KBM-7 (cell line): ENCODE measurements at places on chromosomes 2 and 18.
A peak's percentile ranks its signal among the peaks of the same experiment; 100 is the strongest.

- no peak for DNase-seq
Observed at GRCh38 chr2:14420851-14421250, 211.7 kb upstream of the LRATD1 start.

- DNase-seq: no peak
Observed at GRCh38 chr2:181673173-181673572, 7.1 kb downstream of the NEUROD1 start.

GRCh38 chr18:48742706-48743475 is 204.1 kb downstream of the CTIF start:
- DNase-seq: no peak

GRCh38 chr18:985212-985661 is 80.6 kb downstream of the ADCYAP1 start:
- no peak for DNase-seq

GRCh38 chr2:8602809-8603208 is 79.0 kb upstream of the ID2 start:
- no peak for DNase-seq

GRCh38 chr2:88933980-88934379 is 242.5 kb downstream of the RPIA start:
- peak; percentile 57 for DNase-seq

GRCh38 chr2:231245249-231246094 is 47.0 kb downstream of the ARMC9 start:
- DNase-seq: peak; percentile 50

- no peak for DNase-seq
Observed at GRCh38 chr2:9543557-9543956, 12.1 kb downstream of the ADAM17 start.

DNA sequence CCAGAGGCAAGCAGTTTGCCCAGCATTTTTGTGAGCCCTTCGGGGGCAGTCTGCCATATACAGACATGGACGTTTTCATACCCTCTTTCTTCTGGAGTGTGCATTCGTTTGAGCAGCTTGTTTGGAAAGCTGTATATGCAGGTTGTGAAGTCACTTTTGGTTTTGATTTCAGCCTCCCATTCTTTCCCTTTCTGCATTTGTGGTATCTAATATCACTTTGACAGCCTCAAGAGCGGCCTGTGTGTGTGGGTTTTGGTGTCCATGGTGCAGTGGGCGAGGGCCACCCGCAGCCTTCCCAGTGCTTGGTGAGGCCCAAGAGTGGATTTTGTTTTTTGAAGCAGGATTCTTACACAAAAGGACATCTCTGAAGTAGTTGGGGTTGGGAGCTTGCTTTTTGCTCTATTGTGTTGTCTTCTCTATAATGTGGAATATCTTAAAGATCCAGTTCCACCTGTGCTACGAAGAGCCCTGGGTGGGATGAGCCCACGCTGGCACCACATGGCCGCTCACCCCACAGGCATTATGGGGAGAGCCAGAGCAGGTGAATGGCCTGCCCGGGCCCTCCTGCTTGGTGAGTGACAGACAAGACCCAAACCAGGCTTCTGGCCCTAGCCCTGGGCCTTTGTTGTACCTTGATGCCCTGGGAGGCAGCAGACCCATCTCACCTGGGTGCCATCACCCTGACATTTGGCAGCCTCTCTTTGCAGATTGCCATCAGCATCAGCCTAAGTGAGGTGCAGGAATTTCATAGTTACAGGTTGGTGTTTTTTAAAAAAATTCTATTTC is 29.5 kb downstream of the INPP4A start:
- DNase-seq: no peak

GRCh38 chr2:141694180-141694579 is 436.6 kb downstream of the LRP1B start:
- no peak for DNase-seq

DNA sequence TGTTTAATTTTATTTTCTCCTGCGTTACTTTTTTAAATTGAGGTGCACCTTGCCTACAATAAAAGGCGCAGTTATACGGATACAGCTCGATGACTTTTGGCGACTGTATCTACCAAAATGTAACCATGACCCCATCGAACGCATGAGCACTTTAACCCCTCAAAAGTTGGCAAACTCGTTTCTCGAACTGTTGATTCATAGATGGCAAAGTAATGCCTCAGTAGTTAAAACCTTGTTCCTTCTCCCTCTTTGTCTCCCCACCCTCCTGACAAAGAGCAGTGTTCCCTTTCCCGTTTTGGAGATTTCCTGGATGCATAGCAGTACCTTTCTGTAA is 577 bp downstream of the MOGAT1 start:
- DNase-seq: no peak

DNA sequence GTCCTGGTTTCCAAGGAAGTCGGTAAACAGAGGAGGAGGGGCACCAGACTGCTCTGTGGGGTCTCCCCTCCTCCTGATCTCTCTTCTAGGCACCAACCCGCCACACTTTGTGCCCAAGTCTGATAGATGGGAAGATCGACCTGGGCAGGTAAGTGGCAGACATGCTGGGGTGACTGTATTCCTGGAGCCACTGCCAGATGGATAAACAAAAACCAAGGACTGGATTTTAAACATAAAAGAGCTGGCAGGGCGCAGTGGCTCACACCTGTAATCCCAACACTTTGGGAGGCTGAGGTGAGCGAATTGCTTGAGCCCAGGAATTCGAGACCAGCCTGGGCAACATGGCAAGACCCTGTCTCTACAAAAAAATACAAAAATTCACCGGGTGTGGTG is 181.2 kb downstream of the ANAPC1 start:
- DNase-seq: no peak

DNA sequence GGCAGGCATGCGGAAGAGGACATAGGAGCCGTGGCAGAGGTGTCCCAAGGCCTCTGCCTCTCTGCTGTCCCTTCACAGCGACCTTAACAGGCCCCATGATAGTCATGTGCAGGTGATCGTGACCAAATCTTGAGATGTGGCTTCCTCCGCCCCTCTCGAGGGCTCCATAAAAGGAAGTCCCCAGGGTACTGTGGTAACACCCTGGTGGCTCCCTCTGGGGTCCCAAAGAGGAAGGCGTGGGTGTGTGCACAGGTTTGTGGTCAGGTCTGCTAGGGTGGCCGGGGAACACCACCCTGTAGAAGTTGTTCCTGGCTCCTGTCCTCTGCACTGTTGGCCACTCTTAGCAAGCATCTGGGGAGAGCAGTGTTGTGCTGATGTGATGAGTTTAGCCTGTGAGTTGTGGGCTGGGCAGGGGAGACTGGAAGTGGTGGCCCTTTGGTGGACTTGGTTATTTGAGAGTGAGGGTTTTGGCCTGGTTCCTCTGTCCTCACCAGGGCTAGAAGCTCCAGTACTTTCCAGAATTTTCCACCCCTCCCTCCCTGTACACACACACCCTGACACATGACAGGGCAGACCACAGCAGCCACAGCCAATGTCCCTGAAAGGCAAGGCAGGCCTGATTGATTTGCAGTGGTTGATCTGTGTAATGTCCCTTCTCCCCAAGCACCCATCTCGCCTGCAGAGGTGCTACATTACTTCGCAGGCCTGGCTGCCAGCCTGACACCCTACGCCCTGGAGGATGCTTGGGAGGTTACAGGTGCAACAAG is 68.9 kb upstream of the BOD1L2 start:
- DNase-seq: peak; percentile 94

- no peak for DNase-seq
Observed at GRCh38 chr2:190270298-190270697, 49.3 kb downstream of the HIBCH start.

DNA sequence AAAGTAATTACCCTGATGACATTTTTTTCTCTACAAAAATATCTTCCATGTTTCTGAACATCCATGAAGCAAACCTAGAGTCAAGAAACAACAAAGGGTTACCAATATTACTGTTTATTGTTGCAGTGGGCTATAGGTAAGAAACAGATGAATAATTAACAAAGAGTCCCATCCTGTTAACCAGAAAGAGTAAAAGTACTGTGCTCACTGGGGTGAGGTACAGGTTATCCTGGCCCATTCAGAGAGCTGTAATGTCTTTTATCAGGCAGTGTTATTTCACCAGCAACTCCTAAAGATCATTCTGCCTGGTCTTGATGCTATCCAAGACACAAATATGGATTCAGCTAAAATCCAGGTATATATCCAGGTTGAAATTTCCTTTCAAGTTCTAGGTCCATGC is 754.9 kb downstream of the SATB2 start:
- DNase-seq: no peak

DNA sequence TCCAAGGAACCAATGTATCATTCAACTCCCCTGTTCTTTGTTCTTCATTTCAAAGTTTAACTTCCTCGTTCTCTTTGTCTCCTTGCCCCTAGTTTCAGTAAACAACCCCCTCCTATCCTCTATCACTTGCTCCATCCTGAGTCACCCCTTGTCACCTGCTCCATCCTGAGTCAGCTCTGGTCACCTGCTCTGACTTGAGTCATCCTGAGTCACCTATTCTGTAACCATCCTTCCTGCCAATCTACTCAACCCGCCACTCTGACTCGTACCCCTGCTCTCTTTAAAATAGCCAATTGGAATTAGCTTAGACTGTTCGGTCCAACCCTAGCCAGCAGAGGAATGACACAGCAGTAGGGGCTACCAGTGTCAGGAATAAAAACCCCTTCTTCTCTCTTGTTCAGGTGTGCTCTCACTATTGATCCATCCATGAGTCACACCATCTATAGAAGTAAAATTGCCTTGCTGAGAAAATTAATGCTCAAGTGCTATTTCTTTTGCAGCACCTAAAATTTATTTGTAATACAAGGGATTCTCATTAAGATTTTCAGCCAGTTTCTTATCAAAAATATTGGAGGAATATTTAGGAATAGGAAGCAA is 326.8 kb downstream of the AKAIN1 start:
- DNase-seq: no peak
